ENCODE measurements at places on chromosomes 2 and 18. TPM values are rescaled to one million over a fixed set of nuclear protein-coding genes. Genes with fewer than 3 reads are reported as not detected.

UGT1A10 gene
- not detected for total RNA-seq

ATP6V1B1 gene
- 0.85 TPM for total RNA-seq

UGT1A3 gene
- not detected for total RNA-seq

MYO1B gene
- total RNA-seq = 18.6 TPM

ACTG2 gene
- 13.5 TPM for total RNA-seq

Data from left cardiac atrium (tissue), 4 donors.